ENCODE measurements at places on chromosomes 3 and 15. TPM values are rescaled to one million over a fixed set of nuclear protein-coding genes. Genes with fewer than 3 reads are reported as not detected.

ERICH6 gene
- not detected for total RNA-seq

TPRG1 gene
- total RNA-seq, result 14.2 TPM

CAPN7 gene
- 28.4 TPM for total RNA-seq

LRTM1 gene
- not detected for total RNA-seq

SMCO1 gene
- not detected for total RNA-seq

ZDHHC19 gene
- 2.1 TPM for total RNA-seq

HRH1 gene
- total RNA-seq, result 5.5 TPM

RPSA gene
- total RNA-seq, result 674 TPM

NCEH1 gene
- total RNA-seq, result 15.6 TPM

CNTN6 gene
- 11.2 TPM for total RNA-seq

CCDC54 gene
- not detected for total RNA-seq

PAQR5 gene
- 1.2 TPM for total RNA-seq

DLL4 gene
- total RNA-seq, result 7.4 TPM

MOBP gene
- total RNA-seq, result not detected

CTXND1 gene
- not detected for total RNA-seq

RFTN1 gene
- 72.2 TPM for total RNA-seq

CCNL1 gene
- total RNA-seq, result 125 TPM

C3orf85 gene
- total RNA-seq, result not detected

FGD5 gene
- 34.7 TPM for total RNA-seq

HDC gene
- total RNA-seq, result 5.4 TPM

TMC3 gene
- not detected for total RNA-seq

EPHB1 gene
- total RNA-seq, result 3.7 TPM

SCG5 gene
- 21.2 TPM for total RNA-seq

FGF7 gene
- 183 TPM for total RNA-seq

TICRR gene
- 0.10 TPM for total RNA-seq
